Amniotic stem cell (primary cell): ENCODE measurements at places on chromosomes 5 and 9.
A peak's percentile ranks its signal among the peaks of the same experiment; 100 is the strongest.

DNA sequence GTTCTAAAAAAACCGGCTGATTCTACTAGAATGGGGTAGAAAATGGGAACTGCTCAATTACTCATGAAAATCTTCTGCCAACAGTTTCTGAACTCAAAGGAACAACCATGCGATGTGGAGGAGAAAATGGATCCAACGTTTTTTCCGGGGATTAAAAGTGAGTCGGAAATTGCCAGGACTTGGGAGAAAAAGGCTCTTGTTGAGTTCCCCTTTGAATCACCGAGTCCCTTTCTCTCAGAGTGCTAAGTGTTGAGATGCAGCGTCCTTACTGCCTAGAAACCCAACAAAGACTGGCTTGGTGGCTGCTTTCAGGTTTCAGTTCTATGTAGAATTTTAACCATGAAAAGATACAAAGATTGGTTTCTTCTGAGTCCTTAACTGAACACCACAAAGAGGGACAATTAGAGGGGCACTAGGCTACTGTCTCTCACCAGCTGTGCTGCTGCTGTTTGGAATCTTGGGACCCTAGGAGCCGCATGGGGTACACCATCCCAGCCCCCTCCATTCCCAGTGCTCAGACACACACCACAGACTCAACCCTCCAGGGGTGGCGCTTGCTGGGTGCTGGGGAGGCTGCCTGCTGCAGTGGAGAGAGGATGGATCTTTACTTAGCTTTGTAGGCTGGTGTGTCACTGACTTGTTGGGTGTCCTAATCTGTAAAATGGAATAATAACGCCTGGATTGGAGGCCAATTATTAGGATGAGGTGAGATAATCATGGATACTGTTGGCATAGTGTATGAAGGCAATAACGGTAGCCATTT is 21.5 kb upstream of the NEUROG1 start:
- DNase-seq, result no peak

DNA sequence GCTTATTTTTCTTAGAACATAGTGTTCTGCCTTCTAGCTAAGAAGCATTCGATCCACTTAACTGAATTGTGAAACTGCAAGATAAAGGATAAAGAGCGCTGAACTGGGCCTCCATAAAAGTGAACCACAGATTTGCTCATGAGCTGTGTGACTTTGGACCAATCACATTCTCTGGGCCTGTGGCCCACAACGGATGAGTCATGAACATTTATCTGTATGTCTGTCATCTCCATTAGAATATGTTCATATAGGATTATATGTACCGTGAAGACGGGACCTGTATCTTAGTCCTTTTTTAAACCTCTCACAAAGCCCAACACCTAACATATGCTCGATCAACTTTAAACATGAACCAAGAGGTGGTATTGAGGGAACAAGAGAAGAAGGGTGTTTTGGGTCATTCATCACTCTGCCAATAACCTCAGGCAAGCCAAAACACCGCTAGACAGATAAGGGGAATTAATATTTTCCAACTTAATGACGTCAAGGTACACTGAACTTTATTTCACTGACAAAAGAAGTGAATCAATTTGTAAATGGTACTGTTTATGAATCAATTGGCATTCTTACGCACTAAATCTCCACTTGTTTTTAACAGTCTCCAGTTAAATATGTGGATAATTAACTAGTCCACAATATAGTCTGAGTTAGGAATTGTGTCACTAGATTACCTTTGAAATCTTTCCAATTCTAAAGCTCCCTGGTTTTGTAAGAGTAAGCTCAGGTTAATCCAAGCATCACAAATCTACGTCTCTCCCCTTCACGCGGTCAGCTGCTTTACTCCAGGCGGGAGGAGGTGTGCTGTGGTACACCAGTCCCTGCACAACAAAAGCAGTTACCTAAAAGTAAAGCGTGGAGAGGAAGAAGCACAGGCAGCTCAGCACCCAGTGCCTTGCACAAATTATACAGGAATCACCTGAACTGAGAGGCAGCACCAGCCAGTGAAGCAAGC is 1.6 kb downstream of the TMEM245 start:
- no peak for DNase-seq

- no peak for DNase-seq
These were observed 30.9 kb upstream of the SHOC1 start for GRCh38 chr9:111825468-111826145.

GRCh38 chr9:136544548-136544963 is 1.3 kb downstream of the NOTCH1 start:
- no peak for DNase-seq

- no peak for DNase-seq
These were observed 22.1 kb downstream of the MRRF start for GRCh38 chr9:122286764-122287163.

DNA sequence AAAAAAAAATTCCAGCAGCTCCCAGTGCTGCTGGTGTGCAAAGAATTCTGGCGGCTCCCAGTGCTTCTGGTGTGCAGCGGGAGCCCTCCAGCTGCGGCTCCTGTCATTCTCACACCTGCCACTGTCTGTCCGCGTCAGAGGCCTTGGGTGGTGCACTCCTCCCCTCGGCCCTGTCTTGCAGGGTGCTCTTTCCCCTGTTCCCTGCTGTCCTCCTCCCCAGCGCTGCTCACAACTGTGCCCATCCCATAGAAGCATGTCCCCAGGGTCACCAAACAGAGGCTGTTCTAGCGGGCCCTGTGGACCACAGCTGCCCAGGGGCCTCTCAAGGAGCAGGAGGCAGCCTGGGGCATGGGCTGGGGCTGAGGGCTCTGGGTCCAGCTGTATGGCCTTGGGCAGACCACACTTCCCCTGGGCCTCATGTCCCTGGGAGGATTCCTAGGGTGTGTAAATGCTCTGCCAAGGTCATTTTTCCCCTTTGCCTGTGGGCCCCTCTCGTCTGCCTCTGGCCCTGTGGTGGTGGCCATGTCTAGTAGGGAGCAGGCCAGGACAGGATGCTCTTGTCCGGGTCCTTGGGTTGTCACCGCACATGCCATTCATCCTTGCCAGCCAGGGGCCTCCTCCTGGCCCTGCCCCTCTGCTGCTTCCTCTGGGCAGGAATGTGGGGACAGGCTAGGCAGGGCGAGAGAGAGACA is 68.2 kb downstream of the PHF2 start:
- no peak for DNase-seq

- no peak for DNase-seq
These were observed 48.8 kb upstream of the TBCA start for GRCh38 chr5:77824981-77825380.

DNA sequence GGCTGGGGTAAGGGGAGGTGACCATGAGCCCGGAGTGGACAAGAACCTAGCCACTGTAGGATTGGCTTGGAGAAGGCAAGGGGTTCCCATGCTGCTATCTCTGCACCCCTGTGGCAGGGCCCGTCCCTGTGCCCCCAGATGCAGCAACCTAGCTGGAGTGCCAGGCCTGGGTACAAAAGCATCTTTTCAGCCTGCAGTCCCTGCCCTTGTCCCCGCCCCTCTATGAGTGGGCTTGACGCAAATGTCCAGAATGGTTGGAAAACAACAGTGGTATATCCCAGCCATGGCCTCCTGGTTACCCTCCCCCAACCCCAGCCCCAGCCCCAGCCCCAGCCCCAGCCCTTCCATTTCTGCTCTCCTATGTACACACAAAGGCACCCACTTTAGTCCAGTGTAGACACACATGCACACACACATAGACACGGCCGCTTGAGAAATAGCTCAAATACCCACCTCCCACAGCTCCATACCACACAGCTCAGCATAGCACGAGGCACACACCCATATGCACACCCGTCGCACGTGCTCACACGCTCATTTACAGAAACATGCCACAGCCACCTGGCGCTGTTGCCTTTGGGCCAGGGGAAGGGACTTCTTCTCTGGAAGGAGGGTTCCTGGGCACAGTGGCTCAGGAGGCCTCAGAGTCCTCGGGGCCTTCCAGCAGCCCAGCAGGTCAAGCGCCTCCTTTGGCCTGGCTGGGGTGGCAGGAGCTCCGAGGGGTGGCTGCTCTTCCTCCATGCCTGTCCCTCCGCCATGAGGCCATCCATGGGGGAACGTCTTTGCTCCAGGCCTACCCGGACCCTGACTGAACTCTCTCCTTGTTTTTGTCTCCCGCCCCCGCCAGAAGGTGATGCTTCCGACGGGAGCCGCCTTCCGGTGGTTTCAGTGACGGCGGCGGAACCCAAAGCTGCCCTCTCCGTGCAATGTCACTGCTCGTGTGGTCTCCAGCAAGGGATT is 34.1 kb downstream of the CXXC5 start:
- DNase-seq, result no peak

- DNase-seq, result no peak
These were observed 157.8 kb upstream of the RASEF start for GRCh38 chr9:83220730-83221129.

DNA sequence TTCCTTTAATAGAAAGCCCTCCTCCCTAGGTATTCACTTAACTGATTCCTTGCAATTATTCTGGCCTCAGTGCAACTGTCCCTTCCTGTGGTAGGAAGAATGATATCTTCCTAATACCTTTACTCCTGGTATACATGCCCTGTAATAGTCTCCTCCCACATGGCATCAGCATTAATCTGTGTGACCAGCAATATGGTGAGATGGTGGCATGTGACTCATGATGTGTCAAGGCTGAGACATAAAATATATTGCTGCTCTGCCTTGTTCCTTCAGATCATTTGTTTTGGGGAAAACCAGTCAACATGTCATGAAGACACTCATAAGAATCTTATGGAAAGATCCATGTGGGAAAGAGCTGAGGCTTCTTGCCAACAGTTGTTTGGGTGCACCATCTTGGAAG is 149.1 kb upstream of the TRPM3 start:
- DNase-seq, result no peak

DNA sequence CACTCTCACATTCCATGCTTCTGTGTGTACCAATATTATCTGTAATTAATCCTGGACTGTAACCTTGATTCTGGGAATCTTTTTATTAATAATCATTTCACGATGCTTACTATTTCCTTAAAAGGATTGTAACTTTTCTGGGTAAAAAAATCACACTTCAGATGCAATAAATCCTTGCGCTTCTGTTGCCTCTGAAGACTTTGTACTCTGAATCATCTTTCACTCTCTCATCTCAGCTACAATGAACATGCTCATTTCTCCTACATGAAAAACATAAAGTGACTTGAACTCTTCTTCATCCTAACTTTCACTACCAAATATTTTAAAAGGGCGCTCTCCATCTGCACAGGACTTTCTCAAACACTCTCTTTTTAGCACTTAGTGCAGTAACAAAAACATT is 50.0 kb downstream of the GDA start:
- DNase-seq, result no peak

DNA sequence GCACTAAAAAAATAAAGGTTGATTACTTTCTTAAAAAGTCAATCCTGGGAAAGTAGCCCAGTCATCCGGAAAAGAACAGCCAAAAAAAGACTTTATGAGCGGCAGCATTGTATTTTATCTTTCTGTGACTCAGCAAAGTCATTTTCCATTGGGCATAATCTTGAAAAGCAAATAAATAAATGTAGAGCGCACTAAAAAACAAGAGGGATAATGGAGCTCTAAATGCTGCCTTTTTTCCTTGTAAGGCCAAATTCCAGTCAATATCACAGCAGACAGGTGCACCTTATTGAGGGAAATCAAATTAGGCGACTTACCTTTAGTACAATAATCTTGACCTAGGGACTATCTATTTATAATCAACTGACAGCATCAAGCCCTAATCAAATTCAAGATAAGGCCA is 266.8 kb downstream of the MTRR start:
- no peak for DNase-seq

GRCh38 chr5:126531543-126532120 is 63.4 kb downstream of the ALDH7A1 start:
- DNase-seq, result no peak

GRCh38 chr5:115626445-115626823 is 598 bp upstream of the TMED7 start:
- DNase-seq, result no peak

- no peak for DNase-seq
These were observed 71.0 kb upstream of the MOCS2 start for GRCh38 chr5:53180538-53180937.

- DNase-seq, result no peak
These were observed 72.1 kb downstream of the C9orf152 start for GRCh38 chr9:110135846-110136245.

GRCh38 chr5:17218353-17219005 is 1.0 kb downstream of the BASP1 start:
- peak; percentile 40 for DNase-seq

- DNase-seq, result no peak
These were observed 613.5 kb downstream of the PDE4D start for GRCh38 chr5:59279979-59280378.

GRCh38 chr9:99257723-99258389 is 35.8 kb downstream of the SEC61B start:
- no peak for DNase-seq

GRCh38 chr9:124221676-124222075 is 36.1 kb upstream of the NEK6 start:
- no peak for DNase-seq

DNA sequence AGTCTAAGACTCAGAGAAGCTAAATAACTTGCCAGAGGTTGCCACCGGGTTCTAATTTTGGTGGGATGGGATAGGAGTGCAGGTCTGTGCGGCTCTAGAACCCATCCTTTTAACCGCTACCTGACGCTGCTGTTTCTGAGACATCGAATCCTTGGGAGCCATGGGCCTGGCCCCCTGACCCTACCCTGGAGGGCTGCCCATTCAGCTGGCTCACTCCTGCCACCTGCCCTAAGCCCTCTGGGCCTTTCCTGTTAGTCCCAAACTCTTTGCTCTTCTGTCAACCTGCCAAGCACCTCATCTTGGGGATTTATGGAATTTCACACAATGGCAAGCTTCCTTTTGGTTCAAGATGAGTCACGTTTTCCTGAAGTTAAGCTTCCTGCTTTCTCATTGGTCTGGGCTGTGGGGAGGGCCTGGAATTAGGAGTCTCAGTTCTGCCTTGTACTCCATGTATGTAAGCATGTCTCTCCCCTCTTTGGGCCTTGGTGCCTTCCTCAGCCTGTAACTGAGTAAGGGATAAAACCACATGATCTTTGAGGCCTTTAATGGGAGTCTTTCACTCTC is 26.6 kb downstream of the ENHO start:
- no peak for DNase-seq

DNA sequence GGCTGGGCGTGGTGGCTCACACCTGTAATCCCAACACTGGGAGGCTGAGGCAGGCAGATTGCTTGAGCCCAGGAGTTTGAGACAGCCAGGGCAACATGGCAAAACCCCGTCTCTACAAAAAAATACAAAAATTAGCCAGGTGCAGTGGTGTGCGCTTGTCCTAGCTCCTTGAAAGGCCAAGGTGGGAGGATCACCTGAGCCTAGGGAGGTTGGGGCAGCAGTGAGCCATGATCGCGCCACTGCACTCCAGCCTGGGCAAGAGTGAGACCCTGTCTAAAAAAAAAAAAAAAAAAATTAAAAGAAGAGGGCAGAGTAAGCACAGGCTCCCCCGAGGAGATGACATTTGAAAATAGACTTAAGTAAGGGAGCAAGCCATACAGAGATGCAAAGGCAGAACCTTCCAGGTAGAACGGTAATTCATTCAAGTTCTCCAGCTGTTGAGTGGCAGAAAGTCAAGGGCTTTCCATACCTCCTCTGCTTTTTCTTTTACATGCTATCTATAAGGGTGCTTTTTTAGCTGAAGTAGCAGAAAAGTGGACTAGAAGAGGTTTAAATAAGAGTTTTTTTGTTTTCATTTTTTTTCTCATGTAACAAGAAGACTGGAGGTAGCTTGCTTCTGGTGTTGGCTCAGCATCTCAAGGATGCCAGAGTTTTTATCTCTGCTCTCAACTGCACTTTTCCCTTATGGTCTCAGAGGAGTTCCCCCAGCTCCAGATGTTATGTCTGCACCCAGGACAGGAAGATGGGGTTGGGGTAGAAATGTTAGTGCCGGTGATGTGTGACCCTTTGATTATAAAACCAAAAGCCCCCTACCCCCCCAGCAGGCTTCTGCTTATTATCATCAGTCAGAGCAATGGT is 40.8 kb downstream of the ERGIC1 start:
- no peak for DNase-seq

- DNase-seq, result no peak
These were observed 1.8 kb downstream of the TRIM7 start for GRCh38 chr5:181203093-181203711.
